Osteoblast (primary cell): ENCODE measurements at places on chromosomes 1 and 21. TPM values are rescaled to one million over a fixed set of nuclear protein-coding genes. Genes with fewer than 3 reads are reported as not detected.

Gene SPATA21
- total RNA-seq: not detected in 2 replicates

Gene KDM5B
- 113 and 124 TPM in 2 replicates for total RNA-seq

- peak; percentile 89 for DNase-seq
These were observed 1.0 kb downstream of the NCDN start for GRCh38 chr1:35558374-35559316.

DNA sequence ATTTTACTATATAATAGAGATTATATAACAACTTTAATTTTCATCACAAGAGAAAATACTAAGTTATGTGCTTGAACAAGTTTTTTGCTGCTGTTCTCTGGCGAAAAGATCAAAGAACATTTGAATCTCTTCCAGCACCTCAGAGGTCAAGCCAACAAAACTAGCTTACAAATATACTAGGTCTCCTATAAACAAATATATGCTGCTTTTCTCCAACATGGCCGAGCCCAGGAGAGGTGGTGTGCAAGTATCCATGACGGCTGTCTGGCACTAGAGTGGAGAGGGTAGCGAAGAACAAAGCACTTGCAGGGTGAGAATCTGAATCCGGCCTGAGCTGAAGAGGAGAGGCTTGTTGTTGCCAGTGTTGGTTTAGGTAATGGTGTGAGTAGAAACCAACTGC, 7.5 kb upstream of the FMO3 start:
- no peak for DNase-seq

- no peak for DNase-seq
These were observed 16.9 kb upstream of the PCP4 start for GRCh38 chr21:39850333-39850732.

Gene ASCL5
- not detected in 2 replicates for total RNA-seq

- peak; percentile 87 for DNase-seq
These were observed 5.8 kb upstream of the SDHB start for GRCh38 chr1:17059391-17060305.

Gene ARHGEF10L
- total RNA-seq: 33.3 and 39.1 TPM in 2 replicates

GRCh38 chr1:22738522-22738921, 27.9 kb downstream of the EPHB2 start:
- no peak for DNase-seq

- DNase-seq: peak; percentile 72
These were observed 58.2 kb upstream of the TPTE start for GRCh38 chr21:10463156-10463555.

GRCh38 chr1:97123717-97124431, 402.3 kb downstream of the PTBP2 start:
- no peak for DNase-seq

DNA sequence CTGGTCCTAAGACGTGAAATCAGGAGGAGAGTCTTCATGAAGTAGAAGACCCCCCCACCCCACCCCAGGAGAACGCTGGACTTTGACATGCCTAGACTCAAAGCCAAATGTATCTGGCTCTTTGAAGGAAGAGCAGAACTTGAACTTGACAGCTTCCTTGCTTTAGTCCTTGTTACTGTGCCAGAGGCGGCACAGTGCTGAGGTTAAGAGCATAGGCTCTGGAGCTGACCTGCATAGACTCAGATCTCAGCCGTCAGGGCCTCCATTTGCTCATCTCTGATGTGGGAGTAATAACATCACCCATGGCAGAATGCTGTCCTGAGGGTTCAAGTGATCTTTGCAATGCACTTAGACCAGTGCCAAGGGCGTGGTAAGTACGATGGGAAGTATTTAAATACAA, 39.0 kb downstream of the COL6A1 start:
- DNase-seq: no peak

DNA sequence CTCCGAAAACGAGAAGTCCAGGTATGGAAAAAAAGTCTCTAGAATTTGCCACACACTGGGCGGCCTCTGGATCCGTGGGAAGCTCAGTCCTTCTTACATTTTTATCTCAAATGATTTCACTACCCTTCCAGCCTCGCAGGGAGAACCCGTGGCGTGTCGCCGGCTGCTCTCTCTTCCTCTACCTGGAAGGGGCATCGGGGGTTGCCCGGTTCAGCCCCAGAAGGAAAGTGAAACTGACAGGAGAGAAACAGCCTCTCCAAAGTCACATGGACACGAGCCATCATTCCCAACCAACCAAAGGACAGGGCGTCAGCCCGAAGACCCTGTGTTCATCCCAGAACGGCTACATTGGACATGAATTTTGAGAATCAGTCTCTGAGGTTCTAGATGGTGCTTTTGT, 182.5 kb downstream of the ADSS2 start:
- no peak for DNase-seq

Gene SIM2
- total RNA-seq: 2.7 and 3.6 TPM in 2 replicates

DNA sequence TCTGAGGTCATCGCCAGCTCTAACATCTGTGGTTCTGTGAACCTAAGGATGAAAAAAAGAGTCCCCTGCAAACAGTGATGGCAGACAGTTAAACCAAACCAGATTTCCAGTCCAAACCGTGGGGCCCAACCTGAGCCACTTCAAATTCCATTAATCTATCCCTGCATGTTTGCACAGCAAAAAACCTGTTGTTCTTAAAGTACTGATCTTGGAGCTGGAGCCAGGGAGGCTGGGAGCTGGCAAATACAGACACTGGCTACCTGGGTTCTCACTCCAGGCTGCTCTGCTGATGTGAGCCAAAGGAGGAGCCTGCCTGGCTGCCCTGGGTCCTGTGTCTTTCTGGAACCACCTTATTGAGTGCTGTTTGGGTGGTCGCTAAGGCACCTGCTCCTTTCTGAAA, 16.4 kb downstream of the LDLRAD1 start:
- no peak for DNase-seq

Gene CRP
- total RNA-seq: not detected in 2 replicates

Gene FCRL2
- not detected in 2 replicates for total RNA-seq

Gene ALX3
- total RNA-seq: not detected in 2 replicates

- DNase-seq: no peak
These were observed 90.9 kb upstream of the SLC44A3 start for GRCh38 chr1:94729267-94729666.

- no peak for DNase-seq
These were observed 24.7 kb downstream of the ATP1A1 start for GRCh38 chr1:116397728-116398127.

Gene LENEP
- total RNA-seq: 0.88 TPM in 1 of 2 replicates, not detected in the other

- peak; percentile 55 for DNase-seq
These were observed 72.7 kb downstream of the IER5 start for GRCh38 chr1:181160998-181161870.

Gene DISP1
- total RNA-seq: 4.3 and 4.4 TPM in 2 replicates

Gene CALML6
- total RNA-seq: 0.29 and 0.36 TPM in 2 replicates

Gene TOR1AIP2
- total RNA-seq: 90.8 and 92.3 TPM in 2 replicates

GRCh38 chr1:203628201-203629015, 1.8 kb downstream of the ATP2B4 start:
- DNase-seq: peak; percentile 80

GRCh38 chr21:40662889-40663288, 184.1 kb downstream of the DSCAM start:
- no peak for DNase-seq

DNA sequence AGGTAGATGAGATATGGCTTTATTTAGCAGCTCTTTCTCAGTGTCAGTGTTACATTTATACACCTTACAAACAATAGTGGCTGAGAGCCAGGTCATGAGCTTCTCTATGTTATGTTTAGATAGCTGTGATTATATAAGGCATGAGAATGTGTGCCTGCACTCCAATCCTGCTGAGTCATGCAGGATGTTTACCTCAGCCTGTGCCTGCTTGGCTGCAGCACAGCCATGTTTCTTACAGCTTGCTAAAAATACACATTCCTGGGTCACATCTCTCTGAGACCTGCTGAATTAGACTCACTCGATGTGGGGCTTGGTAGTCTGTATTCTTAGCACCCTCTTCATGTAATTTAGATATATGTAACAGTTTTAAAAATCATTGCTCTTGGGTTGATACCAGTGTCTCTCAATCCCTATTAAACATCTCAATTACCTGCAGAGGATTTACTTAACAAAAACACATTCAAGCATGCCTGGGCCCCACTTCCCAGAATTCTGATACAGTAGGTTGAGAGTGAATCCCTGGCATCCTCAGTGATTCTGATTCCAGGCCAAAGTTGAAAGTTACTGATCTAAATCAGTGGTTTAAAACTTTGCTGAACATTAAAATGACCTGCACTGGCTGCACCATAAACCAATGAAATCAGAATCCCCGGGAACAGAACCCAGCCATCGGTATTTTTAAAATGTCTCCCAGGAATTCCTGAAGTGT, 107.5 kb downstream of the GDAP2 start:
- no peak for DNase-seq

DNA sequence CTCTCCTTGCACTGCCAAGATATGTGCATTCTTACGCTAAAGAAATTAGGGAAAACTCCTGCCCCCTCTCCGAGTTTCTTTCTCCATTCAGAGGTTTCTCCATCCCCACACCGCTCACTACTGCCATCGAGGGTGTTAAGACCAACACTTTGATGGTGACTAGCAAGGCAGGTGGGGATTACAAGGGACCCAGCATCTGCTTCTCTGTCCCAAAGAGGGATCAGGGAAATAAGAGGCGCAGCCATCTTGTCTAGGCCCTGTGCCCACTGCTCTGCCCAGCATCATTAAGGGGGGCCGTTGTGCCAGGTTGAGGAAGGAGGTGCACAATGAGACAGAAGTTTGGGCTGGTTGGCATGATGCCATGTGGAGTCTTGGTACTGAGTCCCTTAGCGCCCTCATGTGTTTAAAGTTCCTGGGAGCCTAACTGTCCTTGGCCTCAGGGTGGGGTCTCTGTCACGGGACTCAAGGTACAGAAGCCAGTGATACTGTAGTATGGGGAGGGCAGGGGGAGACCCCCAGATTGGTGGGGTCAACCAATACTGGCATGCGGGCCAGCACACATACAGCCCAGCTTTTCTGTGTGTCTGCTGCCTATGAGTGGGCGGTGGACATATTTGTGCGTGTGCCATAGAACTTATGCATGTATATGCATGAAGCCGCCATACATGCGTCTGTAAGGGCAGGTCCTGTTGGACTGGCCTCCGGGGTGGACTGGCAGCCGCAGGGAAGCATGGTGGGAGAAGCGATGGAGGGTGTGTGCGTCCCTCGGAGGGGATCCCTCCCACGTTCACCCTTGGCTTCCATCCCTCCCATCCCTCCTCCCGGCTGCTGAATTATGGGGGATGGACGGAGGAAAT, 5.5 kb downstream of the EFNA3 start:
- peak; percentile 91 for DNase-seq

DNA sequence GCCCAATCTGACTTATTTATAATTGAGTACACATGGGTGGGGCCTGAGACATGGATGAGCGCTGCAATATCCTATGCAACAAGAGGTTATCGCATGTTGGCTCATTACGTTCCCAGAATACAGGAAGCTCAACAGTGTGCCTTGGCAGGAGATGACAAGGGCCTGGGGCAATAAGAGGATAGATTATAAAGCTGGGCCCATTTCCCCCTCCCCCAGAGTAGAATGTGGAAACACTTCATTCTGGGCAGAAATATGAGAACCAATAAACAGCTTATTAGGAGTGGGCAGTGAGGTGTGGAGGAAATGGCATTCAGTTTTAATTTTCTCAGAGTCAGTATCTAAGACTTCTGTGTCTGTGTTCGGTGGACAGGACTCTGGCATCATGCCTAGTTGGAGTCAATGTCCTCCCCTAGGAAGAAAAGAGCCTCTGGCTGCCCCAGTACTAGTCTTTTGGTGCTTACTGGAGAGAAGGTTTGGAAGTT, 92.8 kb downstream of the PIK3R3 start:
- DNase-seq: no peak

Gene OR2L2
- total RNA-seq: under 0.01 TPM in 2 replicates

GRCh38 chr1:185742403-185742802, 8.2 kb downstream of the HMCN1 start:
- DNase-seq: no peak

GRCh38 chr1:224696891-224697765, 81.0 kb downstream of the CNIH3 start:
- peak; percentile 85 for DNase-seq

Gene RGS16
- under 0.01 and 0.29 TPM in 2 replicates for total RNA-seq

- DNase-seq: no peak
These were observed 451.6 kb downstream of the NUF2 start for GRCh38 chr1:163773396-163773795.

- DNase-seq: no peak
These were observed 67.7 kb downstream of the HSF2BP start for GRCh38 chr21:43591571-43591970.

- no peak for DNase-seq
These were observed 15.8 kb upstream of the CENPF start for GRCh38 chr1:214587165-214587564.

Gene AMIGO1
- total RNA-seq: 2.1 and 2.5 TPM in 2 replicates

Gene HHIPL2
- 0.72 and 0.88 TPM in 2 replicates for total RNA-seq

DNA sequence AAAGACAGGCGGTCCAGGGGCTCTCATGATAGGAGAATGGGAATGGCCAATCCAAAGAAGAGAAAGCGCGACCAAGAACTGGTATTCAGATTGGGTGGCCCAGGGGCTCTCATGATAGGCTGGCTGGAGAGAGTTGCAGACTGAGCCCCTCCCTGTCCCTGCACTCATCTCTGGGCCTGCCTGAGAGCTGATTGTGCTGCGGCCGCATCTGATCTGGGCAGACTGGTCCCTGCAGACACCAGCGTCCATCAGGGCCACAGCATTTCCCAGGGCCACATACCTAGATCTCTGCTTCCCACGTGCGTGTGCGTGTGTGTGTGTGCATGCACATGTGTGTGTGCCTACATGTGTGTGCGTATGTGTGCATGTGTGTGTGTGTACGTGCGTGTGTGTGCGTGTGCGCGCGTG, 30.4 kb upstream of the MAN1C1 start:
- peak; percentile 44 for DNase-seq

- no peak for DNase-seq
These were observed 17.6 kb downstream of the RGS1 start for GRCh38 chr1:192592981-192593708.

DNA sequence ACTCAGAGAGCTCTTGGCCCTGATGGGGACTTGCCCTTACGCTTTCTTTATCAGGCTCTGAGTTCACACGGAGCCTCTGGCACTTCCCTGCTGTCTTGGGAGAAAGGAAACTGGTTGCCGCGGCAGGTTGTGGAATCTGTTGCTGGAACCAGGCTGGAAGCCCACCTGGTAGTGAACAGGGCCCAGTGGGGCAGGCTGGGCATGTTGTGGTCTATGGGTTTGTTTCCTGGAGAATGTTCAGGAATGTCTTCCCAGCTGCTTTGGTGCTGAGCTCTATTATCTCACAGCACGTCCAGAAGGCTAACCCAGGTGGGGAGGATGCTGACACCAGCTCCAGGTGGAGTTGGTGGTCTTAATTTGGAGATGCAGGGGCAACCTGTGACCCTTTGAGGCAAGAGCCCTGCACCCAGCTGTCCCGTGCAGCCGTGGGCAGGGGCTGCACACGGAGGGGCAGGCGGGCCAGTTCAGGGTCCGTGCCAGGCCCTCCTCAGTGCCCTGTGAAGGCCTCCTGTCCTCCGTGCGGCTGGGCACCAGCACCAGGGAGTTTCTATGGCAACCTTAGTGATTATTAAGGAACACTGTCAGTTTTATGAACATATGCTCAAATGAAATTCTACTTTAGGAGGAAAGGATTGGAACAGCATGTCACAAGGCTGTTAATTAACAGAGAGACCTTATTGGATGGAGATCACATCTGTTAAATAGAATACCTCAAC, 33.3 kb upstream of the TDRD10 start:
- peak; percentile 50 for DNase-seq

GRCh38 chr1:244836584-244836983, 1.1 kb downstream of the COX20 start:
- no peak for DNase-seq
